Cortex of kidney (tissue), 1 donor: ENCODE measurements at places on chromosomes 3 and 15.

DNA sequence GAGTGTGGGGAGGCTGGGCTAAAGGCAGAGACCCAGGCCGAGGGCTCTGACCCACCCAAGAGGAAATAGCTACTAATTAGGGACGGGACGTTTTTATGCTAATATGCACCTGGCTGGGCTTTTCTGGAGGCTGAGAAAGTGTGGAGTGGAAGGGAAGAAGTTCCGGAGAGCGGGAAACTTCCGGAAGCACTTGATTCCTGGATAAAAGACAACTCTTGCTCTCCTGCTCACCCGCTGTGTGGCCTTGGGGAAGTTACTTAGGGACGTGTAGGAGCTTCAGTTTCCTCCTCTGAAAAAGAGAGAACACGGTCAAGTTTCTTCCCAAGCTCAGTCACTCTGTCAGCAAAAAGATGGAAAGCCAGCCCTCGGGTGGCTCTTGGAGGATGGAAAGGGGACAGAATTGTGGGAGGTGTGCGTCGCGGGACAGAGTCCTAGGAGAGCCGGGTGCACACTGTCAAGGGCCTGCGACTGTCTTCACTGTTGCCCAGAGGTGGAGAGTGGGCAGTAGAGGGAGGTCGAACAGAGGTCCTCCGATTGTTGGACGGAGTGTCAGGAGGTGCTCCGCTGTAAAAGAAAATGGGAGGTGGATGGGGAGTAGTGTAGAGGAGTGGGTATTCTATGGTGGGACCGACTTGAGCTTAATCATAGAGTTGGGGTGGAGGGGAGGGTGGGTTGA, 43.2 kb downstream of the EPHB3 start:
- DNase-seq = no peak

DNA sequence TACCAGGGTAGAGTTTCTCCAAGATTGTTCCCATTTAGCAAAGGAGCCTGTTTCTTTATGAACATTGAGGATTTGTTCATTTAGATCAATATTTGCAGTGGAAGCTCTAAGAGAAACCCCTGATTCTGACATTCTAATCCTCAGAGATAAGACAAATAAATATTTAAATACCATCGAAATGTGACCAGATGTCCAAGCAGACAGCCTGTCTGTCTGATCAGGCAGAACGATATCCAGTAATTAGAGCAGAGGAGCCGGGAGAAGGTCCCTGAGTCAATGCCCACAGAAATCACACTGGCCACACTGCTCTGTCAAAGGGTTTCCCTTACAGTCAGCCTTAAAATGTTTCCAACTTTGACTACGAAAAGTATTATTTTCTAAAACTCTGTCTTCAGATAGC, 15.7 kb upstream of the ARPIN start:
- no peak for DNase-seq

DNA sequence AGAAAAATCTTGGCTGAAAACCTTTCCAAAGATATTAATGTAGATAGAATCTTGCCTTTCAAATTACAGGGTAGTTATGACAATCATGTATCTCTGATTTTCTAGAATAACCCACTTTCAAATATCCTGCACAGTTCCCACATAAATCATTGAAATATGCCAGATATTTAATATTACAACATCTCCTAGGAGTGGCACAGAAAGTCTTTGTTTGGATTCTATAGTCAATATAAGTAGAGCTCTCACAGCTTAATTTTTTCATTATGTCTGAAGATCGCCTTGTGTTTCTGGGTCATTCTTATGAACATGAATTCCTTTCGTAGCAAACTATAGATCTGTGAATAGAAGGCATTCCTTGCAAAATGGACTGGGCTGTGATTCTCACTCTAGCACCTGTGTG, 5.0 kb downstream of the RARB start:
- DNase-seq = no peak

- DNase-seq = no peak
These were observed 90.0 kb downstream of the ST6GAL1 start for GRCh38 chr3:187020376-187020775.
